ENCODE measurements at places on chromosomes 16 and 17.

GRCh38 chr16:30758988-30759491, 2.8 kb downstream of the CFAP119 start:
- no peak for DNase-seq

GRCh38 chr16:20874088-20874581, 26.0 kb downstream of the DCUN1D3 start:
- peak; percentile 49 for DNase-seq

GRCh38 chr17:74085434-74085833, 118.0 kb upstream of the RPL38 start:
- DNase-seq: no peak

DNA sequence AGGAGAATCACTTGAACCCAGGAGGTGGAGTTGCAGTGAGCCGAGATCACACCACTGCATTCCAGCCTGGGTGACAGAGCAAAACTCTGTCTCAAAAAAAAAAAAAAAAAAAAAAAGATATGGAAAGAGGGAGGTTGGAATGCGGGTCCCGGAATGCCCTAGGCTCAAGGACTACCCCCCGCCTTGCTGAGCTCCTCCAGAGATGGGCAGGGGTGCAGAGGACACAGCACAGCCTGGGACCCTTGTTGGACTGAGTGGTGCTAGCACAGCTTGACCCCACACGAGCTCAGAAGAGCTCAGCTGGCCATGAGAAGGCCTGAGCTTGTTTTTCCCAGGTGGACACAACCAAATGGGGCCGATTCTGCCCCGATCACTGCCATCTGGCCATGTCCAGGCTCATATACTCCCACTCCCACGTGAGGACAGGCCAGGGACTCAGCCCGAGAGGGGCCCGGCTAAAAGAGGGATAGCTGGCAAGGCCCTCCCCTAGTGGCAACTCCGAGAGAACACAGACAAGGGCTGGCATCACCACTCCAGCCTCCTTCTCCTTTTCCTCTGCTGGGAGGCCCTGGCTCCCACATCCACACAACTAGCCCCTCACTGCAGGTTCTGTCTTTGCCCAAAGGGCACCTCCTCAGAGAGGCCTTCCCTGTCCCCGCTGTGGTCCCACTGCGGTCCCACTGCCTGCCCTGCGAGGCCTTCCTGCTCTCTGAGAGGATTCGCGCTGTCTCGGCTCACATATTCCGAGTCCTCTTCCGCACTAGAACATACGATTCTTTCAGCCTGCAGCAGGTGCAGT, 11.0 kb downstream of the SGCA start:
- no peak for DNase-seq

- no peak for DNase-seq
These were observed 19.5 kb upstream of the CA10 start for GRCh38 chr17:52178012-52178411.

DNA sequence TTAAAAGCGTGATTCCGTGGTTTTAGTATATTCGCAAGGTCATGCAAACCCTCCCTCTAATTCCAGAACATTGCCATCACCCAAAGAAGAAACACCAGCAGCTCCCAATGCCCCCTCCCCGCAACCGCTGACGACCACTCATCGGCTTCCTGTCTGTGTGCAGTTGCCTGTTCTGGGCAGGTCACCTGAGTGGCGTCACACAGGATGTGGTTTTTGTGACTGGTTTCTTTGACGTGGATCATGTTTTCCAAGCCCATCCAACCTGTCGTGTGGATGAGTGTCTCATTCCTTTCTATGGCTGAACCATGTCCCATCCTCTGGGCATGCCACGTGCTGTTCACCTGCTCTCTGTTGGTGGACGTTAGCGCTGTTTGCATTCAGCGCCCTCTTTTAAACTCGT, 8.2 kb upstream of the ATP2C2 start:
- no peak for DNase-seq

DNA sequence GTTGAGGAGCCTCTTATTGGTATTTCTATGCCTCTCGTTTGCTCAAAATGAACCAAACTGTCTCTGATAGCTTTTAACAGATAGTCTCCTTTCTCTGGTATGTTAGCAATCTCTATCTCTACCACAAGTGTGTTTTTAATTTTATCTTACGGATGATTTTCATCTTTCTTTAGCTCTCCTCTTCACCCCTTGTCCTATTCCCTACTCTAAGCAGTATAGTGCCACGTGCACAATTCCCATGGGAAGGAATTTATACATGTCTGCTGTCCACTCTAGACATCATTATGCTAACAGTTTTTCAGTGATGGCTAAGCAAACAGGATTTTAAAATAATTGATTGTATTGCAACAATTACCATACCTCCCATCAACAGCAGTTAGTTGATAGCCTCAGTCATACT, 177.3 kb downstream of the CYB561 start:
- no peak for DNase-seq

- no peak for DNase-seq
These were observed 2.1 kb upstream of the ZSCAN10 start for GRCh38 chr16:3101018-3101840.

DNA sequence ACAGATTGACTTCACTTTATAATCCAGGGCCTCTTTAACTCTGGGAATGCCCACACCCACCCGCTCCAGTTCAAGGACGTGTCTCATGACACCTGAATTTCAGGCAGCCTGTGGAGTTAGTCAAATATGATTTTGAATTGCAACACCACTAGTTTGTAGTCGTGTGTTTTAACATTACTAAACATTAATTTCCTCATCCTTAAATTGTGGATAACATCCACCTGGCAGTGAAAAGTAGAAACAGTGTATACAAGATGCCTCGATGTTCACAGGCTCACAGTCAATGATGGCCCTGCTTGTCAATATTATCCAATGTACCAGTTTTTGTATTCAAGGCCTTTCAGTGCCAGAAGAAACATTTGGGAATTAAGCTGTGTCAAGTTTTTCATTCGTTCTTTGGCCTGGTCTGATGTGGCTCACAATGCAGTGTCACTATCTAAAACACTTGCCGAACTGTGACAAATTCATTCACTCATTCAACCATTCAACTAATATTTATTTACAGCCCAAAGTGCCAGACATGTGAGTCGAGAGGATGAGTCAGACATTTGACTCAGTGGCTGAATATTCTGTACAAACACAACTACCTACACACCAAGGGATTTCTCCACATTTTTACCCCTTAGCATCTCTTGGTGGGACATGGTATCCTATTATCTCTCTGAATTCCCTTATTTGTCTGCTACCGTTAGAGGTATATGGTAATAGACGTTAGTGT, 1.4 kb downstream of the MEIOB start:
- peak; percentile 37 for DNase-seq

- no peak for DNase-seq
These were observed 80.2 kb downstream of the TMEM114 start for GRCh38 chr16:8510160-8510559.

GRCh38 chr17:43330876-43331639, 67.7 kb upstream of the ARL4D start:
- DNase-seq: no peak

- DNase-seq: no peak
These were observed 435.6 kb upstream of the DYNLRB2 start for GRCh38 chr16:80105160-80105559.
